M059J (cell line): ENCODE measurements at places on chromosomes 2 and 18.
A peak's percentile ranks its signal among the peaks of the same experiment; 100 is the strongest.

- DNase-seq: no peak
These were observed 152.2 kb downstream of the TPGS2 start for GRCh38 chr18:36676629-36677028.

DNA sequence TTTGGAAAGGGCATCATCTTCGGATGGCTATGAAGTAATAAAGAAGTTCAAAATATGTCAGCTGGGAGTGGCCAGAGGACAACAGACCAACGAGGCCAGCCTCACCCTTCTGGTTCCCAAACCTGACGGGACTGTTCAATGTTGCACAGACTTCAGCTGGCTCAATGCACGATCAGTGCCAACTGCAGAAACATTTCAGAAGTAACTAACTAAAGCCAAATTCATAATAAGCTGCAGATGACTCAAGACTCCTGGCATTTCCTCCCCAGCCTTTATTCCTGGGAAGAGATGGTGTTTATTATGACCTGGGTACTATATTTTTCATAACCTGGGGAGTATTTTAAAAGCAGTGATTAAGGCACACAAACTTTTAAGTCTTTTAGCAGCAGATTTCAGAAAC is 3.8 kb upstream of the ATP6V1C2 start:
- DNase-seq: peak; percentile 80

DNA sequence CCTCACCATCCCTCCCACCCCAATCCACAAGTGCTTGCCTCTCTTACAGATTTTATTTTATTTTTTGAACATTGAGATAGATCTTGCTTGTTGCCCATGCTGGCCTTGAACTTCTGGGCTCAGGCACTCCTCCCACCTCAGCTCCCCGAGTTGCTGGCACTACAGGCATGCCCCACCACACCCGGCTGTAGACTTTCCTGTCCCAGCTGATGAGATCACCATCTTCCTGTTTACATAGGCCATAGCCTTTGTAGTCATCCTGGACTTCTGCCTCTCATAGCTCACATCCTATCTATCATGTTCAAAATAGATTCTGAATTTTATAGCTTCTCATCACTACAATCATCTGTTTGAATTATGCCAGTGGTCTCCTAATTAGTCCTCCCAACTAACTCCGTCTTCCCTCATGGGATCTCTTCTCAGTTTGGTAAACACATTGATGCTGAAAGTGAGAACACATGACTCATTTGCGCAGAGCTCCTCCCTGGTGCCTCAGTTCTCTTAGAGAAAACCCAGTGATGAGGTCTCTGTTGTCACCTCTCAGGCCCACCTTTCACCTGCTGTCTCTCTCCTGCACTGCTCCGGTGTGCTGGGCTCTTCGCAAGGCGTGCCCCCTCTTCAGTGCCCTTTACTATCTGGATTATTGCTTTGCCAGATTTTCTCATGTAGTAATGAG is 243.0 kb downstream of the ZNF407 start:
- peak; percentile 82 for DNase-seq

GRCh38 chr18:11946756-11947155 is 34.6 kb upstream of the IMPA2 start:
- DNase-seq: peak; percentile 69

DNA sequence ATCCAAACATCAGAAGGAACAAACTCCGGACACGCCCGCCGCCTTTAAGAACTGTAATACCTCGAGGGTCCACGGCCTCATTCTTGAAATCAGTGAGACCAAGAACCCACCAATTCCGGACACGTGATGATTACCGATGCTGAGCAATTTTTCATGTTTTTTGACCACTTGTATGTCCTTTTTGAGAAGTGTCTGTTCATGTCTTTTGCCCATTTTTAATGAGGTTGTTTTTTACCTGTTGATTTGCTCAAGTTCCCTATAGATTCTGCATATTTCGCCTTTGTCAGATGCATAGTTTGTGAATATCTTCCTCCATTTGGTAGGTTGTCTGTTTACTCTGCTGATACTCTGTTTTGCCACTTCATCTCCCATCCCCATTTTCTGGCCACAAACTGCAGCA is 150.4 kb downstream of the IRS1 start:
- no peak for DNase-seq

DNA sequence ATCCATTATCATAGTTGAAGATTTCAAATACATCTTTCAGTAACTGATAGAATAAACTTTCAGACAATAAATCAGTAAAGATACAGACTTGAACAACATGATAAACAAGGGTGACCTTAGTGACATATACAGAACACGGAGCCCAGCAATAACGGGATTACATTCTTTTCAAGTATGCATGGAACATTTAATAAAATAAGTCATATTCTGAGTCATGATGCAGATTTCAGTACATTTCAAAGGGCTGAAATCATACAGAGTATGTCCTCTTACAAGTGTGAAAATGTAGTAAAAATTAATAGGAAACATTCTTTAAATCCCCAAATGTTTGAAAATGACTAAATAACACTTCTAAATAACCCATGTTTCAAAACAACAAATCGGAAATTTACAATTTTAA is 17.2 kb upstream of the KLHL29 start:
- DNase-seq: peak; percentile 11

- DNase-seq: no peak
These were observed 26.3 kb downstream of the NDC80 start for GRCh38 chr18:2597639-2598038.

DNA sequence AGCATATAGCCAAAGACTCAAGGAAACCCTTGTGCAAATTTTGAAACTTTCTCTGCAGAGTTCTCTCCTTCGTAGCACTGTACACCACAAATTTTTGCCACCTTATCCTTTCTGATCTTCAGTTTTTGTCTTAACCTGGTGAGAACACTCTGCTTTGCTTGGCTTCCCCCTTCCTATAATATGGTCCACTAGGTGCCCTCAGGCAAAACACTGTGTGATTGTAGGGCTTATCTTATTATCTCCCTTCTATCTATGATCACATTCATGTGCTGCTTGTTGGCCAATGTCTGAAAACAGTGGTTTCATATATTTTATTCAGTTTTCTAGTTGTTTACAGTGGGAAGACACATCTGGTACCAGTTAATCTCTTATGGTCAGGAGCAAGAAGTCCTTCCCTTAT is 111.1 kb downstream of the MTX2 start:
- DNase-seq: peak; percentile 59

DNA sequence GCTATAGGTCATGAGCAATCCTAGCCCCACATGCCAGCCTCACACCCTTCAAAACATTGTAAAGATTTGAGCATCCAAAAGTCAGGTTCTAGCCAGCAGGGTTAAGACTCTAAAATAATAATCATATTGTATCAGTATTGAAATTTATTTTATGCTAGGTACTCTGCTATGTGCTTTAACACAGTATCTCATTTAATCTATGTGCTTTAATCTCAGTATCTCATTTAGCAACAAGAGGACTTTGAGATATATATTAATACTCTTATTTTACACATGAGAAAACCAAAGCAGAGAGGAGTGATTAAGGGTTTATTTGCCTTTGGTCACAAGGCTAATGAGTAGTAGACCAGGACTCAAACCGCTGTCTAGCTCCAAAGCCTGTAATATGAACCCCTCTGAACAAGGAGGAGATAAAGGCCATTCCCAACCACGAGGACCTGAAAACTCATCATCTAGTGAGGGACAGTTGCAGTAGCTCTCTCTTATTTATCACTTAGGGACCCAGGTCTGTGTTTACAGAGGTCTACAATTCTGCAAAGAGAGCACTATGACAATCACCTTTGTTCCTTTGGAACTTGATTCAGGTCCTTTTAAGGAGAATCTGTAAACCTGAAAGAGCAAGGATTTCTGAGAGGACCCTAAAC is 116.5 kb upstream of the SERTAD2 start:
- peak; percentile 71 for DNase-seq

- DNase-seq: no peak
These were observed 25.0 kb downstream of the POLI start for GRCh38 chr18:54294274-54294673.

DNA sequence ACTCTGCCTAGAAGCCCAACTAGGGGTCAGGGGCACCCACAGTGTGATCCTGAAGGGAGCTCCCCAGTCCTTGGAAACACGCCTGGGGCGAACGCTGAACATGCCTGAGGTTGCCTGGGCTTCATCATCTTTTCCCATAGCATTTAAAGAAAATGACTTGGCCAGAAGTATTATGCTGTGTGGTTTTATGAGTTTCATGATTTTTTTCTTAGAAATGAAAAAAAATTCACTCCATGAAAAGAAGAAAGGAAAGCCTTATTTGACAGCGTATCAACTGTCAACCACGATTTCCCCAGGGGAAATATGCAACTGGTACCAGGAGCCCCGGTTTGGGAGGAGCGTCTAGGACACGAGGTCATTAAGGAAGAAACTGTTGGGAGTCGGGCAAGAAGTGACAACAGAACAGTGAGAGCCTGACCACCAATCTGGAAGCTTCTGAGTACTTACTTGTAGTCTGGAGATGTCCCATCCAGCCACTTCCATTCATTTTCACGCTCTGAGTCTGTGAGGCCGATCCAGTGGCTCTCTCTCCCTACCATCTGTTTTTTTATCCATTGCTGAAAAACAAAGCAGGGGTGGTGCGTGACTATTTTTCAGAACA is 63.5 kb upstream of the THOC1 start:
- peak; percentile 29 for DNase-seq

GRCh38 chr2:26442707-26443106 is 35.2 kb downstream of the OTOF start:
- DNase-seq: peak; percentile 41

- no peak for DNase-seq
These were observed 40.9 kb downstream of the CLASP1 start for GRCh38 chr2:121608367-121608766.

- DNase-seq: no peak
These were observed 930.7 kb downstream of the BCL11A start for GRCh38 chr2:59622599-59623308.

DNA sequence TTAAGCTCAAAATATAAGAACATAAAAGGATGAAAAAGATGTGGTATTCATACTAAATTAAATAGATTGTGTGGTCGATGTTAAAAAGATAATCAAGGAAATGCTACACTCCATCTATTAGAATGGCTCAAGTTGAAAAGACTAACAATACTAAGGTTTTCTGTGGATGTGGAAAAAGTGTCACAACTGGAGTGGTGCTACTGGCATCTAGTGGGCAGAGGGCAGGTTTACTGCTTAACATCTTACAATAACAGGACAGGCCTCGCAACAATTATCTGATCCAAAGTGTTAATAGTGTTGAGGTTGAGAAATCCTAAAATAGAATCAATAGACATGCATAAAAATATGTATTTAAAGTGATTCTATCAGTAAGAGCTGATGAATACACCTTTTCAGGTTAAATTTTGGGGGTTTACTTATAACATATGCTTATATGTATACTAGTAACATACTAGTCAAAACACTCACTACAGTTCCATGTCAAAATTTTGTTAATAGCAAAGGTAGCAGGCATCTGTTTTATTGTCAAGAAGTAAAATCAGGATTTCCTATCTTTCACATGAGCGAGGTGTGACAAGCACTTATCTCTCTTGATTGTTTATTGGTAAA is 91.5 kb upstream of the TMEFF2 start:
- DNase-seq: peak; percentile 62

- no peak for DNase-seq
These were observed 64.1 kb downstream of the FBXO15 start for GRCh38 chr18:74083557-74083952.

GRCh38 chr2:40716879-40717278 is 265.0 kb upstream of the SLC8A1 start:
- peak; percentile 59 for DNase-seq

DNA sequence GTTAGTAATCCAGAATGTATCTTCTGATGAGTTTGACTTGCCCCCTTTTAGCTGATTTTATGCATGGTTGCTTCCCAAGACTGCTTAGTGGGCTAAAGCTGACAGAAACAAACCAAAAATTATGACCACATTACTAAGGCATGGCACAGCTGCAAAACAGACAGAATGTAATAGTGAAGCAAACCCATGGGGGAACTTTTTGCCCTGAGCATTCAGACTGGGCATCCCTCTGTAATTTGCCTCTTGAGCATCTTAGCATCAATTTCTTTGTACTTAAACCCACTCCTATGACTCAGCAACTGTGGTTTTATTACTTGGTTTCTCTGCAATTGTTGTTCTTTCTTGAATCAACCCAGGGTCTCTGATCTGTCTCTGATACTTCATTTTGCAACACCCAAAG is 487.3 kb upstream of the DCC start:
- DNase-seq: no peak

DNA sequence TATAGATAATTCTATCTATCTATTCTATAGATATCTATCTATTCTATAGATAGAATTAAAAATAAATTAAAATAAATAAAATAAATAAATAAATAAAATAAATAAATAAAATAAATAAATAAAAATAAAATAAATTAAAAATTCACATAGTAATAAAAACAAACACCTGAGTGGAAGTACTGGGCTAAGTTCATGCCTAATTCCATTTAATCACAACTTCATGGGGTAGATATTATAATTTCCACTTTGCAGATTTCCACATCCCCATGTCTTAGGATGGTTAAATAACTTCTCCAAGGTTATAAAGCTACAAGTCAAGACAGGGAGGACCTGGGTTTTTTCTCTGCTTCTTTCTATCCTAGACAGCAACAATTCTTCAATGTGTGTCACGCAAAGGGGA is 261.4 kb upstream of the MEX3C start:
- no peak for DNase-seq

DNA sequence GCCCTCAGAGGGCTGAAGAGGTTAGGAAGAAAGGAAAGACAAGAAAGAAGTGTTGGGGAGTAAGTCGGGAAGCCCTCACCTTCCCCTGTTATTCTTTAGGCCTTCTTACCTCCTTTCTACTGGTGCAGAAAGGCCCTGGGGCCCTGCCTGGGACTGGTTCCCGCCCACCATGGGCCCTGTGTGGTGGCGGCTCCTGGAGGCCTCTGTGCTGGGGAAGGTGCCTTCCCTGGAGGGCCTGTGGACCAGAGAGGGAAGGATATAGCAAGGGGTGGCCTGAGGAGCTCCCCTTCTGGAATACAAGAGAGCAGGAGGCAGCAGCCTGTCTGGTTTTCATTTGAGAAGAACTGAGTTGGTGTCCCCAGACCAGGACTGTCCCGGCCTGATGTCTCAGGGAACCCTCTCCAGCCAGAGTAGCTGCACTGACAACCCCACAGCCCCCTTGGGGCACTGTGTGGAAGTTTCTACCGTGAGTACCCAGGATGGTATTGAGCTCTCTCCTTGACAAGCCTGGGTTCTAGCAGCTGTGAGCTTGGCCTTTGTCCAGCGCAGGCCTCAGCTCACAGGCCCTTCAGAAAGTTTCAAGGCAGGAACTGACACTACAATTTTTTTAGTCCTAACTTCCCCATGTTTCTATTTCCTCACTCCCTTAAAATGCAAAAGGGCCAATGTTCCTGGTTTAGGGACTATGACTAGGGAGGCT is 47.1 kb downstream of the EFR3B start:
- DNase-seq: no peak

DNA sequence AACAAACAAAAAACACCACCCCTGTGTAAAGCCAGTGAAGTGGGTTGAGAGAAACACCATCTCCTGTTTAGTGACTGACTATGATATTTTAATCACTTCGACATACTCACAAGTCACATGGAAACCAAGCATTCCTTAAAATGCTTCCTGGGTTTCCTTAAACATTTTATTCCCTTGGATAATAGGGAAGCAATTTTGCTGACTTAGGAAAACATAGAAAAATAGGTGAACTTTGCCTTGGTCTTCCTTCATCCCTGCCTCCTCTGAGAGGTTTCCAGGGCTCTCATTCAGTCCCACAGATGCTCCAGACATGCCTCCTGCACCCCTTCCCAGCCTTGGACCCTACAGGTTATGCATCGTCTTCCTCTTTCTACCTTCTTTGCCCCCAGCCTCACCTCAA is 122.6 kb upstream of the SERPINE2 start:
- no peak for DNase-seq

- no peak for DNase-seq
These were observed 39.1 kb downstream of the RMC1 start for GRCh38 chr18:23542461-23542860.
